Vagina (tissue), 2 donors: ENCODE measurements at places on chromosomes 5 and 9.

DNA sequence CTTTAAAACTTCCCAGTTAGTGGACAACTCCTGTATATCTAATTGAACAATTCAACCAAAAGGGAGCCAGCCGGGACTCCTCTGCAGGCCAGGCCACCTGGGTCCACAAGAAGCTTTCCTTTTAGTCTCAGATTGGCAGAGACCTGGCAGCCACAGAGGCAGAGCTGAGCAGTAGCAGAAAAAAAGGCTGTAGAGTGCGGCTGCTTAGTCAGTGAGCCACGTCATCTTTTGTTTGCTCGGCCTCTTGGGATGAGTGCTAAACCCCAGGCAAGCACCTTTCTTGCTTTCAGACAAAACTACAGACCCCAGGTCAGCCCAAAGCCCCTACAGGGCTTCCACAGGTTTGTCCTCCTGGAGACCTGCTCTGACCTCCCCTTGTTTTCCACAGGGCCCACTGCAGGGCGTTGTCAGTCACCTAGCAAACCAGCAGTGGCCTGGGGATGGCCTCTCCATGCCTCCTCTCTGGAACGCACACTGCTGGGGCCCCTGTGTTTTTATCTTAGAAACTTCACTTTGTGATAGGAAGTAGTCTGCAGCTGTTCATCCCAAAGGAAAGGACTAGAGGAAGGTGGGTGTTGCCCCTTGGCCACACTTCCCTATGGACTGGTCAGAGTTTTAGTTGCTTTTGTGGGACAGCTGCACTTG, 49.9 kb downstream of the SHB start:
- DNase-seq, result no peak

DNA sequence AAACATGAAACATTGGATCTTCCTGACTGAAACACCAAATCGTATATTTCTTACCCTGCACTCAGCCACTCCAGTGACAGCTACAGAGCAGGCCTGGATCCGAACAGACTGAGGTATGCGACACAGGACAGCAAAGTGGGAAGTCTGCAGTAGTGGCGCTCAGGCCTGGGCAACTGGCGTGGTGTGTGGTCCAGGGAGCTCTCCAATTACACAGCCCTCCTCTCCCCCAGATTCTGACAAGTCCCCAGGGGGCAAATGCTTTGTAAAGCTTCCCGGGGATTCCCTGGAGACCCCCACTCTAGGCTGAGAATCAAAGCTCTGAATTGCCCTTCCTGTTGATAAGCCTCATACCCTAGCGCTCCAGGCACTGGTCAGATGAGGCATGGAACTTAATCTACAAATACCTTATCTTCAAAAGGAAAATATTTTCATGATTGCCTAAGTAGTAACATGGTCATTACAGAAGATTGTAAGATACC, 104.8 kb upstream of the ERCC6L2 start:
- no peak for DNase-seq

DNA sequence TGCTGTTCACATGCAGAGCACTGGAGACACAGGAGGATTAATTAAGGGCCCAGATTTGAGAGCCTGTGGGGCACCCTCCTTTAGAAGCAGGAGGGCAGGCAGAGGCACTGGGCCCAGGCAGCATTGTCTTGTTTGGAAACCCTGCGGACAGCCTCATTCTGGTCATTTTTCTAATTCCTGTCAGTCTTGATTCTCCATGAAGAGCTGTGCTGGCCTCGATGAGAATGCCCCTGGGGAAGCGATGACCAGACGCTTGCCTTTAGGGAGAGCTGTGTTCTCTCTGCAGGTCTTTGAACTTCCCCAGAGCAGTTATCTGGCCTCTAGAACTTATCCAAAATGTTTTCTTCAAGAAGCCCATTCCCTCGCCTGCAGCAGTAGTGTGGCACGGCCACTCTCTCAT, 117.8 kb upstream of the PTCH1 start:
- peak; percentile 20 for DNase-seq

GRCh38 chr5:169072233-169072632, 228.7 kb downstream of the SLIT3 start:
- DNase-seq, result no peak

GRCh38 chr5:53302529-53302928, 177.9 kb upstream of the FST start:
- DNase-seq, result no peak

DNA sequence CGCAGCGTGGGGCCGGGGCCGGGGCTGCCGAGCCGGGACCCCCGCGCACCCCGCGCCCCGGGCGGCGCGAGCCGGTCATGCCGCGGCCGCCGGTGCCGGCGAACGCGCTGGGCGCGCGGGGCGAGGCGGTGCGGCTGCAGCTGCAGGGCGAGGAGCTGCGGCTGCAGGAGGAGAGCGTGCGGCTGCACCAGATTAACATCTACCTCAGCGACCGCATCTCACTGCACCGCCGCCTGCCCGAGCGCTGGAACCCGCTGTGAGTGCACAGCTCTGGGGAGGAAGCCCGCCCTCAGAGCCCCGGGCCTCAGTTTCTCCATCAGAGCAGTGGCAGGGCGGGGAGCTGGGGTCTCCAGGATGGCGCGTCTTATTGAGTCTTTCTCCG, 335 bp downstream of the GALNT12 start:
- DNase-seq, result no peak

- no peak for DNase-seq
Measured at GRCh38 chr9:35258660-35259474, 97.1 kb downstream of the UNC13B start.

GRCh38 chr5:115898656-115899055, 56.9 kb downstream of the AP3S1 start:
- no peak for DNase-seq

GRCh38 chr5:139884144-139884543, 88.5 kb downstream of the PSD2 start:
- DNase-seq, result no peak

GRCh38 chr5:111984044-111984443, 227.1 kb upstream of the NREP start:
- DNase-seq, result no peak

DNA sequence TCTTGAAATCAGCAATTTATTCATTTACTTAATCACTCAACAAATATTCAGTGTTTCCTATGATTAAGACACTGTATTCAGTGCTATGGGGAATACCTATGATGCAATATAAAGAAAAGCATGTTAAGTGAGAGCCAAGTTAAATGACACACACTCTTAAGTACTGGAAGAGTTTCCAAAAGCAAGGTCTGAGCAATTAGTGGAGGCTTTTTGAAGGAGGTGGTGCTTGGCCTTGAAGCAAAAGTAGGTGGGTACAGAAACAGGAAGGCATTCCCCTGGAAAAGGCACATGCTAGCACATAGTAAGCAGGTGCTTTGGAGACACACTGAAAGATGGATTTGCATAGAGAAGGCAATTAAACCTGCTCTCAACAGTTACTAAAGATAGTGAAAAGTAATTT, 4.0 kb downstream of the TSLP start:
- DNase-seq, result no peak

DNA sequence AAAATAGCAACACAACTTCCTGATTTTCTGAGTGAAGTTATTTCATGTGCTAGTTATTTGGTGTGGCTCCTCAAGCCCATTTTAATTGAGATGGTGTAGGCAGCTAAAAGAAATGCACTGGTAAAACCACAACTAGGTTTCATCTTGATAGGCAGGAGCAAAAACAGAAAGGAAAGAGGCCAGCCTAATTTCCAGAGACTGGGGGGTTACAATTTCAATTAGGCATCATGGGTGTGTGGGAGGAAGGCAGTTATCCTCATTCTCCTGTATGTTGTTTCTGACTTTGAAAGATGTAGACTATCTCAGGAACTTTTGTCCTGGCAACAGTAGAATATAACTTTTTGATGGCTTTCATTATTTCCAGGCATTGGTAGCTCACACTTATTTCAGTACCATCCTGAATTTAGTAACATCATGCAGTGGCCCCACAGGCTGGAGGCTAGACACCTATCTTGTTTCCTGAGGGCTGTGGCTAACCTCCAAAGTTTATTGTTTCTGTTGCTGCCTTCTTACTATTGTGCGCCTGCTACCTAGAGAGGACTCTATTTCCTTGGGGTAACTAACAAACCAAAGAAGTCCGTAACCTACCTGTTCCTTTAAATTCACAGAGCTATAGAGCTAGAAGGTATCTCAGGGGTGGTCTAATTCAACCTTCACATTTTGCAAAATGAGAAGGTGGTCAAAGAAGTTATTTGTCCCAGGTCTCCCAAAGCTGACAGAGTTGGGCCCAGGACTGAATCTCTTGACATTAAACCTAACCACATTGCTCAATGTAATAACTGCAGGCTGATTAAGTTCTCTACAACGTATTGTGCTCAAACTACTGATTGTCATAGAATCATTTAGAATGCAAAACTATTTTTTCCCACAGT, 42.4 kb downstream of the FYB1 start:
- no peak for DNase-seq

DNA sequence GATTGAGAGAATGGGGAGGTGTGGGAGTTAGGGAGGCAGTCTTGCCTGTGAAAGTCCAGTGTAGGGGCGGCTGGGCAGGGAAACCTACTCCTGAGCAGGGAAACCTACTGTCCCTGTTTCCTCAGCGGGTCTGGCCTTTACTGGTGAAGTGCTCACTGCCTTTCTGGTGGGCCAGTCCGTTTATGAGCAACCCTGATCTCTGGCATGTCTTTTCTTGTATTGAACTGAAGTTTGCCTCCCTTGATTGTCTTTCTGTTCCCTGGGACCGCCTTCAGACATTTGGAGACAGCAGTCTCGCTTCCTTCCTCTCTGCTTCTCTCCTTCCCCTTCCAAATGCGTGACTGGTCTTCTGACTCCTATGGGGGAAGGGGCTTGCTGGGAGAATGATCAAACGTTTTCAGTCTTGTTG, 2.9 kb downstream of the SNX18 start:
- DNase-seq, result no peak

- DNase-seq, result no peak
Measured at GRCh38 chr9:13411791-13412190, 132.3 kb upstream of the MPDZ start.

- no peak for DNase-seq
Measured at GRCh38 chr5:91379246-91379913, 3.7 kb downstream of the ARRDC3 start.

DNA sequence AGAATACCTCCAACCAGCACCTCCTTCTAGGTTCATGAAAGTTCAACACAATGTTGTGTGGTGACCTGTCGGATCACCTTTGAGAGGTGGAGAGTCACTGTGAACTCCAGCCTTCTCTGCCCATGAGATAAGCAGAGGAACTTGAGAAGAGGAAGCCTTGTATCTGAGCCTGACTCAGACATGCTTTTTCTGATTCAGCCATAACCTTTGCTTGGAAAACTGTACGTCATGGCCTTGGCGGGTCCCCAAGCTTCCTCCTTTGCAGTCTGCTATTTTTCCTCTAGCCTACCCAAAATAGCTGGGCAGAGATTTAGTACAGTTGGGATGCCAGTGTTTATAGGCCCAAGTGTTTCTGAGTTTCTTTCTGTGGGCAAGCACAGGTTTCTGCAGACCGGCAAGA, 274.7 kb downstream of the CETN3 start:
- DNase-seq, result no peak

- no peak for DNase-seq
Measured at GRCh38 chr9:75939536-75940111, 49.2 kb downstream of the PCSK5 start.

GRCh38 chr5:64666078-64666477, 24.2 kb upstream of the SHISAL2B start:
- no peak for DNase-seq

DNA sequence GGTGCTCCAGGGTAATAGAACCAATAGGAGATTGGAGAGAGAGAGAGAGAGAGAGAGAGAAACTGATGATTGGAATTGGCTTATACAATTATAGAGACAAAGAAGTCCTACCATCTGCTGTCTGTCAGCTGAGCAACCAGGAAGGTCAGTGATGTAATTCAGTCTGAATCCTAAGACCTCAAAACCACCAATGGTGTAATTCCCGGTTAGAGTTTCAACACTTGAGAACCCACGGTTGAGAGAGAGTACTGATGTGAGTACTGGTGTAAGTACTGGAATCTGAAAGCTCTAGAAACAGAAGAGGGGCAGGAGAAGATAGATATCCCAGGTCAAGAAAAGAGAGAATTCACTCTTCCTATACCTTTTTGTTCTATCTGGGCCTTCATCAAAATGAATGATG, 775.8 kb downstream of the EFNA5 start:
- DNase-seq, result no peak

DNA sequence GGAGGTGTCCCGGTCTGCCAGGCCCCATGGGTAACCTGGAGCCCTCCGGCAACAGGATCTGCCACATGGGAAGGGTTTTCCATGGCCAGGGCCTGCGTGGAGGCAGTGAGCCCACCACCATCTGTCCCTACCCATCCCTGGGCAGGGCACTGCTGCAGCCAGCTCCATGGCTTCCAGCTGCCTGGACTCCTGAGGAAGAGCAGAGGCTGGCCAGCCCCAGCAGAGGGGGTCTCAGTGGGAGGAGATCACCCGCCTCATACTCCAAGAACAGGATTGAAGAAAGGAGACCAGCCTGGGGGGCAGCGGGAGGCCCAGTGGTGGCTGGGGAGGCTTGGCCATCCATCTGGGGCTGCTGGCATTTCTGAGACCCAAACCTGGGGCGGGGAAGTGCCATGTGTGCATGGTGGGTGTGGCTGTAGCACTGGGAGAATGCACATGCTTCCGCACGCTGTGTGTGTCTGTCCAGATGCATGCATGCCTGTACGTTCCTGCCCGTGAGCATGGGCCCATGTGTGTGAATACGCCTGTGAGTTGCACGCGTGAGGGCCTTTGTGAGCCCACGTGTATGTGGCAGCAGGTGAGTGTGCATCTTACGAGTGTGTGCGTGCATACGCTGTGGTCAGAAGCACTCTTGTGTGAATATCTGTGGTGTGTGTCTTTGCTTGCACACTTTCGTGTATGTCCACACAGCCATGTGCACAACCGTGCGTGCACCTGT, 78.5 kb downstream of the LMX1B start:
- DNase-seq, result no peak

DNA sequence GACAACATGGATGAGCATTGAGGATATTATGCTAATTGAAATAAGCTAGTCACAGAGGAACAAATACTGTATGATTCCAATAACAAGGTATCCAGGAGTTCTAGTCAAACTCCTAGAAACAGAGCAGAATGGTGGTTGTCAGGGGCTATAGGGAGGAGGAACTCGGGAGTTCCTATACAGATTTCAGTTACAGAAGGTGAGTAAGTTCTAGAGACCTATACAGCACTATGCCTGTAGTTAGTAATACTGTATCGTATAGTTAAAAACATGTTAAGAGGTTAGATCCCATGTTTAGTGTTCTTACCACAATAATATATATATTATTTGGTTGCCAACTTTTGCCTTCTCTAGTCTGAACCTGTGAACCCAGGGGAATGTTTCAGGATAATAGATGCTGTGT, 7.9 kb upstream of the OXCT1 start:
- no peak for DNase-seq

DNA sequence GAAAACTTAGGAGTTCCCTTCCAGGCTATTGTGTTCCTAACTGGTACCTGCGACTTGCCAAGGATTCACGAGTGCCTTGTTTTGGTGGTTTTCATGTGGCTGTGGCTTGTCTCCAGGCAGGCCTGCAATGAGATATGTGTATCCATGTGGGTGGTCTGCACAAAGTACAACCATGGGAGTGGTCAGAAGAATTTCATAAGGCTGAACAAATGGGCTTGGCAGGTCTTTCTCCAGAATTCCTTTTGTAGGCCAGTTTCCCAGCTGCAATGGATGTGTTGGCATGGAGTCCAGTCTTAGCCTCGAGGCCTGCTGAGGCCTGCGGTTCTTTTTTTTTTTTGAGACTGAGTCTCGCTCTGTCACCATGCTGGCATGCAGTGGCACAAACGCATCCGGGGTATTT, 28.8 kb upstream of the MELK start:
- no peak for DNase-seq
